Stimulated activated CD8-positive, alpha-beta memory T cell treated with anti-CD3 and anti-CD28 coated beads, Interleukin-7, amount 100 ng/mL, for 1 hour (primary cell): ENCODE measurements at places on chromosomes 13 and 19.

DNA sequence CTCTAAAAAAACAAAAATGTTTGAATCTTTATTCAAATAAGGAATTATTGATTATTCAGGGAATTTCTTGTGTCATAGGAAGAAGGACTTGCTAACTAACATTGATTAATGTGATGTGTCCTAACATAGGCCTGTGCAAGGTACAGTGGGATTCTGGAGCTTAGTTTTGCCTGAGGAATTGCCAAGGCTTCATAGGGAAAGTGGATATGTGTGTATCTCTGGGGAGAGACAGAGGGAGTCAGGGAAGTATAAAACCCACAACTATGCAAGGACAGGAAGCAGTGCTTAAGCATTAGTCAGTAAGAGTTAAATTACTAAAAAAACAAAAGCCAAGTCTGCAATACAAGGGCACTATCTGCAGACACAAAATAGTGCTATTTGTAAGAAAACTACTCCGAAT is 59.6 kb downstream of the WDFY2 start:
- no peak for DNase-seq

DNA sequence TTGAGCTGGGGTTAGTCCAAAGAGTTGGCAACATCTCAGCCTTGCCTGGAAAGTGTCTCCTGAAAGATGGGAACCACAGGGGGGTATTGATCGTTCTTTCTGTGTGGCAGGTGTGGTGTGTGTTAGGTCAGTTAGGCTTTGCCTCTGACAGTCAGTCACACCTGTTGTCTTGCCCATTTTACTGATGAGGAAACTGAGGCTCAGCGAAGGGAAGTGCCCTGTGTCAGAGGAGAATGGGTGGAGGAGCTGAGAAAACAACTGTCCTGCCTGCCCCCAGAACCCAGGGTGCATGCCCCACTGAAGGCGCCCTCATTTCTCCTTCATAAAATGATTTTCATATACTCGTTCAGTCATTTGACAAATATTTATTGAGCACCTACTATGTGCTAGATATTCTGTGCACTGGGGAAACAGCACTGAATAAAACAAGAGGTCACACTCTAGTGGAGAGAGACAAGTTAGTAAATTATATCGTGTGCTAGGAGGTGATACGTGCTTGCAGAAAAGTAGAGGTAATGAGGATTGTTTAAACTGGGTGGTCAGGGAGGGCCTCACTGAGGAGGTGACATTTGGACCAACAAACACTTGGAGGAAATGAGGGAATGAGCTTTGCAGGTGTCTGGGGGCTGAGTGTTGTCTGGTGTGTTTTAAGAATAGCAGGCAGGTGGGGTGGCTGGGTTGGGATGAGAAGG is 1.6 kb downstream of the FXYD5 start:
- DNase-seq, result no peak

DNA sequence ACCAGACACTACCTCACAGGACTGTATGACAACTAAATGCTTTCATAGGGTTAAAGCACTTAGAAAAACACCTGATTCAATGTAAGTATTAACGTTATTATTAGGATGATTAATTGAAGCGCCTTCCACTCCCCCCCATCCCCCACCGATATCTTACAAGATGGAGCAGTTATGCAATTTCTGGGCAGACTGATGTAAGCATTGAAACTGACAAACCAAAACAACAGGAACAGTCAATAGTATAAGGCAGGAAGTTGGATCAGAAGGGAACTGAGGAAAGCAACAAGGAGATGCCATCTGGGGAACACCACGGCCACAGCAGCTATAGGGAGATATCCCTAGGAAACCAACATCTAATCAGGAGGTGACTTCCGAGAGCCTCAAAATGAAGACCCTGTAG is 3.8 kb downstream of the LCP1 start:
- DNase-seq, result no peak

DNA sequence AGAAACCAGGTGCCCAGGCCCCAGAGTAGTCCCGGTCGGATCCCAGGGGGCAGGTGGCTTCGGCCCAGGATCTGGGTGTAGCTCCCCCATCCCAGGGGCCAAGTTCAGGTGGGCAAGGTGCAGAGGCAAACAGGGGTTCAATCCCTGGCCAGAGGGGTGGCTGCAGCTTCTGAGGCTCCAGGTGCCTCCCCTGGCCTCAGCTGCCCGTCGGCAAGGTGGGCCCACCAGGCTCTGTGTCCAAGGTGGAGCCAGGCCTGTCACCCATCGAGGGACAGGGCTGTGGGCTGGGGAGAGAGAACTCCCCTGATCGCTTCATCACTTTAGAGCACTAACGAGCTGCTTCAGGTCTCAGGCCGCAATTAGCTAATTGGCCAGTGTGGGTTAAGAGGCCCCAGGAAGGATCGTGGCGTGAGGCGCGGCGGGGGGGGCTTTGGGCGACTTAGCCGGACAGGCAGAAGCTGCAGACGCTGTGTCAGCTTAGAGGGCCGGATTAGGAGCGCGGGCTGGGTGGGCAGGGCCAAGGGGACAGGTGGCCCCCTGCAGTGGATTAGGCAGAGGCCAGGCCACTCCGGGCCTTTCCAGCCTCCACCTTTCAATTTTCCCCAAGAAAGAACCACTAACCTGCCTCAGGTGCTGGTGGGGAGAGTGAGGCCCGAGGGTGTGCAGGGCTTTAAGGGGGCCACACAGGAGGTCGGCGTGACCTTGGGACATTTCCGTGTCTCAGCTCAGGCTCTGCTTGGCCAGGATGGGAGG is 2.8 kb upstream of the RAX2 start:
- DNase-seq, result no peak

- no peak for DNase-seq
These were observed 62.6 kb downstream of the UFM1 start for GRCh38 chr13:38412266-38412665.

GRCh38 chr19:38686530-38686888 is 39.1 kb downstream of the ACTN4 start:
- DNase-seq, result no peak

DNA sequence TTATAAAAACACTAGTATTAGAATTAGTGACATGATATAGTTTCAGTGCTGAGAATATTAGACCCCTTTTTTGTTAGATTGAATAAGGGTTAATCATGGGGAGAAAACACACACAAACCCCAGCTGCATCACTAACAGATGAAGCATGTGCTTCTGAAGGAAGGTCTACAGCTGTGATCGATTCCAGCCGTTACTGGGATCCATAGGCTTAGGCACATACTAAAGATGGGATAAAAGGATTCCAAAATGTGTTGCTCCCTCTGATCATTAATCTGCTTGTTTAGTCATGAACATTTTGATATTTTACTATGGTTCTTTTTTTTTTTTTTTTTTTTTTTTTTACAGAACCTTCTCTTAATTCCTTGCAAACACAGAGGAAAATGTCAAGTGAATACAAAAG is 1591.3 kb downstream of the EFNB2 start:
- DNase-seq, result no peak

DNA sequence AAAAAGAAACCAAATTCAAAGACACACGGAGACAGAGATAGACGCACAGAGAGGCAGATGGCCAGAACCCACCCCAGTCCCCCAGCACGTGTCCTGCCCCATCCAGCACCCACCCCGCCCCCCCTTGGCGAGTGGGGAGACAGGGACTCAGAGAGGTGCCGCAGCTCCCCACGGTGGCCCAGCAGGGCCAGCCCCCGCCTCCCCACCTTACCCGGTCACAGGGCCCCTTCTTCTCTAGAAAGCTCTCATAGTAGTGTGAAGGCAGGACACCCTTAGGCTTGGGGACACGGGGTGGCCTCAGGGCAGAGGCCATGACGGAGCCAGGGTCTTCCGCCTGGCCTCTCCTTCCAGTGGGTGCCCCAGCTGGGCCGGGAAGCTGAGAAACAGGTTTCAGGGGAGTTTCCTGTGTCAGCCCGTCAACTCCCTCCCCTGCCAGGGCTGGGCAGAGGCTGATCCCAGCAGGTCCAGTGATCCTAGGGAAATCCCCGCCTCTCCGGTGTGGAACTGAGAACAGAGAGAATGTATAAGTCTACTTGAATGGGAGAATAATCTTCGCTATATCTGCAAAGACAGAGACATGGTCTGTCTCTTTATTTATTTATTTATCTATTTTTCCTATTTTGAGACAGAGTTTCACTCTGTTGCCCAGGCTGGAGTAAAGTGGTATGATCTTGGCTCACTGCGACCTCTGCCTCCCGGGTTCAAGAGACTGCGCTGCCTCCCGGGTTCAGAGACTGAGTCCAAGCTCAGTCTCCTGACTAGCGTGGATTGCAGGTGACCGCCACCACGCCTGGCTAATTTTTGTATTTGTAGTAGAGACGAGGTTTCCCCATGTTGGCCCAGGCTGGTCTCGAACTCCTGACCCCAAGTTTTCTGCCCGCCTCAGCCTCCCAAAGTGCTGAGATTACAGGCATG is at the start of gene STAP2:
STAP2 (minus strand) TSS at position 387 of the 915 bp plus-strand sequence; CDS start at position 313, 74 bp downstream.
- no peak for DNase-seq

GRCh38 chr19:14028901-14029300 is 953 bp downstream of the RLN3 start:
- DNase-seq, result no peak

- no peak for DNase-seq
These were observed 64.1 kb downstream of the ZNF429 start for GRCh38 chr19:21569494-21569865.

- no peak for DNase-seq
These were observed 15.8 kb upstream of the ELF1 start for GRCh38 chr13:41034881-41035280.

- no peak for DNase-seq
These were observed 290.7 kb downstream of the ATP8A2 start for GRCh38 chr13:25662516-25662915.

- DNase-seq, result peak; percentile 45
These were observed 5.0 kb downstream of the CLEC11A start for GRCh38 chr19:50728084-50728737.

DNA sequence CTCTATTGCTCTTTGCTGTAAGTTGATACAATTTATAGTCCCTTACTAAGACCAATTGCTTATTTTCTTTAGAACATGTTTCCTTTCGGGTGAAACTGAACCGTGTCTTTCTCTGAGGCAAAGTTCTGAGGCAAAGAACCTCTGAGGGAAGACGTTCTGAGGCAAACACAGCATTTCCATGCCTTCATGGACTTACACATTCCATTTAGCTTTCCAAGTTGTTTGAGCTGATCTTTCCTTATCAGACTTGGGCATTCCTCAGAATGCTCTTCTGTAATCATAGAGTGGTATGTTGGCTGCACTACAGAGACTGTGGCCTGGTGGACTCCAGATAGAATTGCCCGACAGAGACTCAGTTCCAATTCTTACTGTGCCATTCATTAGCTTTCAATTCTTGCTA is 579.1 kb downstream of the KCTD12 start:
- DNase-seq, result no peak

DNA sequence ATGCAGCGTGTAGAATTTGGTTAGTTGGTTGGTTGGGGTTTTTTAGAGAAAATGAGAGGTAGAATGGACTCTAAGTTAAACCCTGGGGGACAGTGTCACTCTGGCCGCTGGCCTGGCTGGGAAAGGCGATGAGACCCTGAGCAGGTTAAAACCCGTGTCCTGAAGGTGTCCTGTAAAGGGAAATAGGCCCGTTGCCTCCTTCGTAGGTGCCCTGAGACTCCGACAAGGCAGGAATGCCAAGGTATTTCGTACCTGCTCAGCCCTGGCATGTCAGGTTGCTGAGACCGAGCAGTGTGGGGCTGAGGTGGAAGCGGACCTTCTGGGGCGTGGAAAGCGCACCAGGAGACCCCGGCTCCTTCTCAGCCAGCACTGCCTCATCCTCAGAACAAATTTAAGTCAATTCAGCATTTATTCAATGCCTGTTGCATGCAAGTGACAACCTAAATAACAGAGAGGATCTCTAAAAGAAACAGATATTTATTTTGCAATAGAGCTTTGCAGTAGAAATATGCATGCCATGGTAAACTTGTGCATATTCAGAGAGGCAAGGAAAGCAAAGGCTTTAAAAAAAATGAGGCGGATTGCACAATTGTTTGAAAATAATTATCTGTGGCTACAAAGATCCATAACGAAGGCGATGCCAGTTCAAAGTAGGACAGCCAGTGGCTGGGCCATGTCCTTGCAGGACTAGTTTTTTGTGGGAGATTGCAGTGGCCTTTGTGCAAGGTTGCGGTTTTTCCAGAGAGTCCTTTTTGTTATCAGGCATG is 1.4 kb upstream of the RAB20 start:
- DNase-seq, result no peak

- DNase-seq, result no peak
These were observed 3.3 kb downstream of the PCDH17 start for GRCh38 chr13:57634839-57635165.

GRCh38 chr13:97631158-97631557 is 197.2 kb downstream of the RAP2A start:
- no peak for DNase-seq

- no peak for DNase-seq
These were observed 91.7 kb downstream of the ATP8A2 start for GRCh38 chr13:25463496-25463895.

DNA sequence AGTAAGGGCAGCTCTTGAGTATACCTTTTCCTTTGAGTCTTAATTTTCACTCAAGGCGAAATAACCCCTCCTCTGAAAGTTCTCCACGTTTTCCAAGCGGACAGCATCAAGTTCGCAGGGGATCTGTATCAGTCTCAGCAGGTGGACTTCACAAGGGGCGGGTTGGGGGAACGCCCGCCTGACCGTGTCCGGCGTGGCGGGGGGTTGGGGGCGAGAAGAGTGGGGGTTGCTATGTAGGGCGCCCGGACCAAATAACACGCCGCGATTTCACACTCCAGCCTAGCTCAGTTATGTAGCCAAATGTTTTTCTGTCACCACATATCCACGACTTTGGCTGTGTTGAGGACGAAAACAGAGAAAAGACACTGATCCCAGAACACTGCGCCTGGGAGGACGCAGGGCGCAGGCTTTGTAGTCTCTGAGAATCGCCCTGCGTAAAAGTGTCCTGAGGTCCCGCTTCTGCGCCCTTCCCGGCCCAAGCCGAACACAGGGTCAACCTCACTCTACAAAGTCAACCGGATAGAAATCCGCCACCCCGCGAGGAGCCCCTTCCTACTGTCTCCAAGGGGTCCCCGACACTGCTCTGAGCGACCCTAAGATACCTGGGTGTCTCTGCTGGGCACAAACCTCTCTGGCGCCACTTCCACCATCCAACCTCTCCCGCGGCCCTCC is 524 bp downstream of the RUBCNL start:
- DNase-seq, result no peak

- DNase-seq, result no peak
These were observed 2.0 kb upstream of the MCOLN1 start for GRCh38 chr19:7520131-7521051.

DNA sequence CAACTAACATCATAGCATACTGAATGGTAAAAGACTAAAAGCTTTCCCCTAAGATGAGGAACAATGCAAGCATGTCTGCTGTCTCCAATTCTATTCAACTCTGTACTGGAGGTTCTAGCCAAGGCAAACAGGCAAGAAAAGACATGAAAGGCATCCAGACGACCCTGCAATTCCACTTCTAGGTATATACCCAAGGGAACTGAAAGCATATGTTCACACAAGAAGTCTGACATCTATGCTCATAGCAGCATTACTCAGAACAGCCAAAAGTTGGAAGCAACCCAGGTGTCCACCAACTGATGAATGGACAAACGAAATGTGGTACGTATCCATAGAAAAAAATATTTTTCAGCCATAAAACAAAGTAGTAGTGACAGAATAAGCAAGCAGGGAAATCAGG is 39.1 kb downstream of the PEPD start:
- DNase-seq, result no peak

DNA sequence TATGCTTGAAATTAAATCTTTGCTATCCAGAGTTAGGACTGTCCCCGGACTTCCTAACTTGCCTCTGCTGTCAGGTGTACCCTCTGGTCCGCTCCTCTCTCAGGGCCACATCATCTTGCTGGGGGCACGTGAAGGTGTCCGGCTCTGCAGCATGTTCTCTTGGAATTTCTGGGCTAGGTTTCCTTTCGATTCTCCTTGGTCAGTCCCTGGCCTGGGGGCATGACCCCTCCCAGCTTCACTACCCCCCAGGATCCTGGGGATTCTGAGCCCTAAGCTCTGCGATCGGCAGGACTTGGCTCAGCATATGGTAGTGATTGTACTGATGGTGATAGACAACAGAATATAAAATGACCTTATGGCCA is 5.1 kb upstream of the GPI start:
- no peak for DNase-seq
